ENCODE measurements at places on chromosomes 2 and 18. TPM values are rescaled to one million over a fixed set of nuclear protein-coding genes. Genes with fewer than 3 reads are reported as not detected.

EML6 gene
- total RNA-seq = 4.0 TPM

DNA sequence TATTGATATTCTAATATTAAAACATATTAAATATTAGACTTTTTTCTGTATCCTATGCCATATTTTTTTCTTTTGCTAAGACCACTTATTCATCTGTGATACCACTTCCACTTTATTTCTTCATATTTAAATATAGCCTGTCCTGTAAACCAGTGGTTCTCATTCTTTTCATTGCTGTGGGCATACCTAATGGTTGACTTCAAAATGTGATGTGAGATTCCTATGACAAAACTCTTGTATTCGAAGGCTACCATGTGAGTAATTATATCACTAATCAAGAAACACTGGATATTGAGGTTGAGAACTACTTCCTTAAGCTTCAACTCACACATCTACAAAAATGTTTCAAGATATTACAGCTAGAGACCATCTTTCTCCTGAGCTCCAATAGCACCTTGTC, 3.6 kb downstream of the SCRN3 start:
- DNase-seq = no peak
- no peak overlapping the region for H3K4me3 ChIP-seq
- no peak overlapping the region for H3K27ac ChIP-seq
- no peaks in the 10 kb centered on the region for H3K27me3 ChIP-seq
- no peaks in the 10 kb centered on the region for H3K36me3 ChIP-seq

TMBIM1 gene
- total RNA-seq = 167 TPM

DNA sequence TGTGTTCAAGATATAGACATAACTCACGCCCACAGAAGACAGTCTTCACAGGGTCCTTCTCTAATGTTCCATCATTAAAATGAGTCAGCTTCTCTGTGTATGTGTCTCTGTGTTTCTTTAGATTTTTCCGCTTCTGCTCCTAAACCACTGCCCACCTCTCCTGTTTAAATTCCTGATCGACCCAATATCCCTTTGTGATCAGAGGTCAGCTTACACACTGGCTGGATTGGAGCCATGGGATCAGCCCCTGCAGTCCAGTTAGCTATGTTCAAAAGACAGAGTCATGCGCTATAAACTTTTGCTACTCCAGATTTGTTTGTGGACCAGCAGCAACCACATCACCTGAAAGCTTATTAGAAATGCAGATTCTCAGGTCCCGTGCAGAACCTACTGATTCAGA, 229.2 kb downstream of the C1D start:
- no peak for DNase-seq
- no peaks in the 10 kb centered on the region for H3K36me3 ChIP-seq
- no peak overlapping the region for H3K4me3 ChIP-seq
- H3K4me1 ChIP-seq = no peaks in the 10 kb centered on the region
- H3K27ac ChIP-seq = no peak overlapping the region
- no peaks in the 10 kb centered on the region for H3K27me3 ChIP-seq

GRCh38 chr2:229708335-229708734, 6.0 kb downstream of the DNER start:
- peaks cover under 1% of the 10 kb centered on the region for H3K4me1 ChIP-seq
- no peak for DNase-seq
- no peak overlapping the region for H3K27ac ChIP-seq

ZNF804A gene
- total RNA-seq = 2.4 TPM

CIDEA gene
- total RNA-seq = not detected

GRCh38 chr2:234792621-234793022, 159.2 kb upstream of the SH3BP4 start:
- peaks cover 6% of the 10 kb centered on the region for H3K4me1 ChIP-seq
- H3K4me3 ChIP-seq = no peak overlapping the region
- H3K27ac ChIP-seq = no peak overlapping the region
- DNase-seq = no peak
- H3K27me3 ChIP-seq = no peaks in the 10 kb centered on the region

HRH4 gene
- total RNA-seq = not detected

CELF4 gene
- 3.2 TPM for total RNA-seq

DNA sequence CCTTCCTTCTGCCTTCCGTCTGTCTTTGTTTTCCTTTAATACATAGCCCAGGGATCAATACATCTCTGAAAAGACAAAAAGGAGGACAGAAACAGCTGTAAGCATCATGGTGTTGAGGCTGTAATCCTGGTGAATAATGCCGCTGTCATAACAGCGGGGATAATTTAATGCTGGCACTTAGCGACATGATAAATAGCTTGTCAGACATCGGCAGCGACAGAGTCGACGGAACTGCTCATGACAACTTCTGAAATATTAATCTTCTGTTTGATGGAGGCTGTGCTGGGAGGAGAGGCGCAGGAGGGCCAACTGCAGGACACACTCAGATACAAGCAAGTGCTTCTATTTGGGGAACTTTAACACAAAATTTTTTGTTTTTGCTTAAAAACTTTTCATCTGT, 602.2 kb downstream of the GALR1 start:
- DNase-seq = no peak
- H3K4me3 ChIP-seq = no peak overlapping the region
- H3K4me1 ChIP-seq = no peaks in the 10 kb centered on the region
- H3K36me3 ChIP-seq = no peaks in the 10 kb centered on the region

- no peaks in the 10 kb centered on the region for H3K36me3 ChIP-seq
- H3K4me1 ChIP-seq = no peaks in the 10 kb centered on the region
- no peak overlapping the region for H3K27ac ChIP-seq
These were observed 1045.7 kb upstream of the CELF4 start for GRCh38 chr18:38611036-38611964.

OLA1 gene
- 89.6 TPM for total RNA-seq

KLF11 gene
- 11.3 TPM for total RNA-seq

GRCh38 chr2:48914477-48915089, 159.1 kb upstream of the LHCGR start:
- H3K4me1 ChIP-seq = no peaks in the 10 kb centered on the region
- H3K36me3 ChIP-seq = no peaks in the 10 kb centered on the region
- no peak overlapping the region for H3K27ac ChIP-seq
- H3K27me3 ChIP-seq = peaks cover 2% of the 10 kb centered on the region
- H3K4me3 ChIP-seq = no peak overlapping the region

NOL4 gene
- 2.0 TPM for total RNA-seq

SLC5A7 gene
- not detected for total RNA-seq

GRCh38 chr18:54684784-54685183, 93.7 kb downstream of the DYNAP start:
- H3K36me3 ChIP-seq = no peaks in the 10 kb centered on the region

DNA sequence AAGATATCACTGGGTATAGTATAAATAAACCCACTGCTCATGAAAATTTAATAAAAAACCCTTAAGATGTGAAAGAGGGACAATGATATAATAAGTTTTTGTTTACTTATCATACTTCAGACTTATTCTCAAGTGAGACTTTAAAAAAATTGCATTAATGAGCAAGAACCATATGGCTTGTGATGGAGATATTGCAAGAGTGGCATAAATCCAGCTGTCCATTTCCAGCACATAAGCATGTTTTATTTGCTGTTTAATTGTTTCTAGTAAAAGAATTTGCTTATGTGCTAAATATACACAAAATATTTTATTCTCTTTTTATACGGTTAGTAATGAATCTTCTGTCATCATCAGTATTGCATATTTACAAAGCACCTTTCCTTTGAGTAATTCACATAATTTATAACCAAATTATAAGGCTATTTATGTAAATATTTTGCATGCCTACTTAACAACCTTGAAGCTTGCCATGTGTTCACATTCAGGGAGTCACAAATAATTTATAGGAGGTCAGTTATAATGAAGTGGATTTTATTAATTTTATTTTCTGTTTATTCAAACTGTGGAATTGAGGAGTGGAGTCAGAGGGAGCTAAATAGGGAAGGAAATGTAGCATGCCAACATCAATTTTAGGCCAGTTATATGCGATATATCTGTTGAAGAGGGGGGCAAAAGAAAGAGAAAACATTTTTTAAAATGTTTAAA, 318.5 kb upstream of the CWC22 start:
- H3K4me3 ChIP-seq = no peak overlapping the region
- no peaks in the 10 kb centered on the region for H3K27me3 ChIP-seq
- H3K36me3 ChIP-seq = no peaks in the 10 kb centered on the region
- no peak overlapping the region for H3K27ac ChIP-seq
- no peaks in the 10 kb centered on the region for H3K4me1 ChIP-seq

GRCh38 chr2:86764661-86765309, 25.9 kb downstream of the CD8A start:
- H3K4me1 ChIP-seq = no peaks in the 10 kb centered on the region
- H3K27ac ChIP-seq = no peak overlapping the region
- peak; percentile 59 for DNase-seq
- H3K36me3 ChIP-seq = no peaks in the 10 kb centered on the region

- H3K4me1 ChIP-seq = no peaks in the 10 kb centered on the region
- no peaks in the 10 kb centered on the region for H3K36me3 ChIP-seq
- DNase-seq = no peak
- no peaks in the 10 kb centered on the region for H3K27me3 ChIP-seq
These were observed 191.8 kb upstream of the LRRTM1 start for GRCh38 chr2:80496346-80496745.

DNA sequence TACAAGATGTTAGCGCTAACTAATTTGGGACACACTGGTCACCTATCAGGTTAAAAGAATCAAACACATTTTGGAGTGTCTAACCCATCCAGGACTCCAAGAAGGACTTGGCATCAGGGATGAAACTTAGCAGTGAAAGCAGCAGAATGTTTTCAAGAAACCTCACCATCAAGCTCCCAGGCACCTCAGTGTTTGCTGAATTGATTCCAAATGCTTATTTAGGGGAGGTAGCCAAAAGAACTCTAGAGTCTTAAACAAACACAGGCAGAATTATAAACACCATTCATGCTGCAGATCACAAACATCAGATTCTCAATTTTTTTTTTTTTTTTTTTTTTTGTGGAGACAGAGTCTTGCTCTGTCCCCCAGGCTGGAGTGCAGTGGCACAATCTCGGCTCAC, 122.8 kb upstream of the UXS1 start:
- H3K36me3 ChIP-seq = no peaks in the 10 kb centered on the region
- no peaks in the 10 kb centered on the region for H3K27me3 ChIP-seq
- peaks cover 4% of the 10 kb centered on the region for H3K4me1 ChIP-seq
- no peak overlapping the region for H3K4me3 ChIP-seq
- H3K27ac ChIP-seq = no peak overlapping the region

E2F6 gene
- 18.3 TPM for total RNA-seq

DNA sequence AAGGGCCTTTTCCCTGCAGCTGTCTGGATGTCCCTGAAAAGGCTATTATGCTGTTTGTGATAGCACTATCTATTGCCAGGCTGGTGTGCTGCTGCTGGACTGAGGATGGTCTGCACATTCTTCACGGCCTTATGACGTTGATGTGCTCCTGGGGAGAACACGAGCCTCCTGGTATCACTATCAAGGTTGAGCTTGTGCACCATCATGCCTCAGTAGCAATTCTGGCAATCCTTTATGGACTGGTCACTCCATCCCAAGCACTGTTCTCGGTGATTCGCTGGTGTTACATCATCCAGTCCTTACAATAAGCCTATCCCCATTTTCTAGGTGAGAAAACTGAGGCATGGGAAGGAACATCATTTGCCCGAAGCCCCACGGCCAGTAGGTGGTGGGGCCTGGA, 18.2 kb upstream of the CCBE1 start:
- no peaks in the 10 kb centered on the region for H3K36me3 ChIP-seq
- no peak overlapping the region for H3K4me3 ChIP-seq
- H3K27ac ChIP-seq = no peak overlapping the region
- no peaks in the 10 kb centered on the region for H3K4me1 ChIP-seq
- DNase-seq = no peak

DNA sequence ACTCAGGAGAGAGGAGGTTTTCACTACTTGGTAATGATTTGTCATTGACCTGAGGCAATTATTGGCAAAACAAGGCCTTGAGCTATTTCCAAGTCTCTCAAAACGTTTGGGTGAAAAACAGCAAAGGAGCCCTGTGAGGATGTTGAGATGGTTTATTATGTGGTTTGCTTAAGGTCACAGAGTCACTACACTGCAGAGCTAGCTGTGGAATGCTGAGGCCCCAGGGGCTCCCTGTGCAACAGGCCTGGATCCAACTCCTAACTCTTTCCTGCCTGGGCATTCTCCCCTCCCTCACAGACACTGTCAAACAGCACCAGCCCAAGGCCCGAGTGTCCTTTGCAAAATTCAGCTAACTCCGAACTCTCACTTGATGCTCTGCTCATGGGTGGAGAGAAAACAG, 754.6 kb upstream of the SOX11 start:
- H3K4me1 ChIP-seq = peaks cover 10% of the 10 kb centered on the region
- no peak overlapping the region for H3K4me3 ChIP-seq
- no peak overlapping the region for H3K27ac ChIP-seq
- H3K27me3 ChIP-seq = no peaks in the 10 kb centered on the region

- H3K4me3 ChIP-seq = no peak overlapping the region
- no peaks in the 10 kb centered on the region for H3K4me1 ChIP-seq
- no peak overlapping the region for H3K27ac ChIP-seq
- no peaks in the 10 kb centered on the region for H3K27me3 ChIP-seq
- no peak for DNase-seq
These were observed 211.2 kb downstream of the NAPG start for GRCh38 chr18:10736984-10737383.

DNA sequence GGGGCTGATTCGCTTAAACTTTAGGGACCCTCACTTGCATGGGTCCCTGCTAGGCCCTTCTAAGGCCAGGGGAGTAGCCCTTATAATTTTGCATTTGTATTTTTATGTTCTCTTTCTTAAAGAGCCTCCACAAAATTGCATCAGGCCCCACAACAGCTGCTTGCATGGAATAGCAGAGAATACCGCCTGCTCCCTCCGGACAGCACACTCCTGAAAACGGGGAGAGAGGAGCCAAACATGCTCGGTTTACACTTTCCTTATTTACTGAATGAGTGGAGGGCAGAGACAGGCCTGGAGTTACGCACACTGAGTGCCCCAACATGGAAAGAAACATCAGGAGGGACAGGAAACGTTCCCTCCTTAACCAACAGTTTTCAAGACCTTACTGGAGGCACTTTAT, 132.2 kb downstream of the ANTXR1 start:
- no peak overlapping the region for H3K27ac ChIP-seq
- H3K4me3 ChIP-seq = no peak overlapping the region
- peaks cover 9% of the 10 kb centered on the region for H3K4me1 ChIP-seq
- DNase-seq = no peak
- no peaks in the 10 kb centered on the region for H3K27me3 ChIP-seq
- H3K36me3 ChIP-seq = no peaks in the 10 kb centered on the region

DNA sequence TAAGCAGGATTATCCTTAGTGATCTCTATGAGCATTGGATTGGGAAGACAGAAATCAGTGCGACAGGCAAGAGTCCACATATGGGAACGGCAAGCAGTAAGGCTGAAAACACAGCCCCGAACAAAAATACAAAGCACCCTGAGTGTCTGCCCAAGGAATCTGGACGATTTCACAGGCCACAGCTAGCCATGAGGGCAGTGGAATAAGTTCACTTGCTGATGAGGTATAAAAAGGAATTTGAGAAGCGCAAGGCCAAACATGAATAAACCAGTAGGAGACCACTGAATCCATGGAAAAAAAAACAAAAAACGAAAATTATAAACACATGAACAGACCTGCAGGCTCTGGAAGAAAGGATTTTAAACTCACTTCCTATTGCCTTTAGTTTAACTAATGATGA, 24.3 kb downstream of the WDSUB1 start:
- H3K4me3 ChIP-seq = no peak overlapping the region
- no peaks in the 10 kb centered on the region for H3K4me1 ChIP-seq
- DNase-seq = no peak
- H3K36me3 ChIP-seq = no peaks in the 10 kb centered on the region
- H3K27me3 ChIP-seq = no peaks in the 10 kb centered on the region

Measured in hepatocyte (in vitro differentiated cells).